Activated CD4-positive, alpha-beta memory T cell treated with anti-CD3 and anti-CD28 coated beads, Interleukin-2, amount 10 ng/mL, durations not matched to agents 7 days and 5 days (primary cell): ENCODE measurements at places on chromosomes 16 and 17. TPM values are rescaled to one million over a fixed set of nuclear protein-coding genes. Genes with fewer than 3 reads are reported as not detected.

DHRS7C gene
- total RNA-seq: not detected

CD300C gene
- total RNA-seq: 4.1 TPM

DNA sequence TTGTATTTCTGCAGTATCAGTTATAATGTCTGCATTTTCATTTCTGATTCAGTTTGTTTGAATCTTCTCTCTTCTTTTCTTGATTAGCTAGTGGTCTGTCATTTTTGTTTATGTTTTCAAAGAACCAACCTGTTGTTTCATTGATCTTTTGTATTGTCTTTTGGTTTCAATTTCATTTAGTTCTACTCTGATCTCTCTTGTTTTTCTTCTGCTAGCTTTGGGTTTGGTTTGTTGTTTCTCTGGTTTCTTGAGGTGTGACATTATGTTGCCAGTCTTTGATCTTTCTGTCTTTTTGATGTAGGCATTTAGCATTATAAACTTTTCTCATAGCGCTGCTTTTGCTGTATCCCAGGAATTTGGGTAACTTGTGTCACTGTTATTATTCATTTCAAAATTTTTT is 107.2 kb downstream of the PHKB start:
- no peak for DNase-seq

DNA sequence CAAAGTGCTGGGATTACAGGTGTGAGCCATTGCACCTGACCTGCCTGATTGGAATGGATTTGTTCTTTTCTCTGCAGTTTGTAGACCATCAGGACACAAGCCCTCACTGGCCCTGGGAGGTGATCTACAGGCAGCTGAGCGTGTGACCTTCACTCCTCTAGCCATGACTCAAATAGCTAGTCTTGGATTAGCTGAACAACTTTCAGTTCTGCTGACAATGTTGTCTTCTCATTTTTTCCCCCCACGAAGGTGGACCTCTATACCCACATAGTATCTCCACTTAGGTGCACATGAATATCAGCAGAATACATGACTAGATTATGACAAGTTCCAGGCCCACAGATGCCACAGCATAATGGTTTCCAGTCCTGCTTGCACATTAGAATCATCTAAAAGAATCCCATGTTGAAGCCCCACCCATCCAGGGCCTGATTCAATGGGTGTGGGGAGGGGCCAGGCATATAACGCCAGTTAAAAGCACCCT is 36.8 kb downstream of the HS3ST3B1 start:
- DNase-seq: peak; percentile 20

ITGA2B gene
- total RNA-seq: 0.58 TPM

- peak; percentile 57 for DNase-seq
Measured at GRCh38 chr16:16861546-16861945, 482.6 kb downstream of the NPIPA7 start.

GRCh38 chr17:67487506-67487905 is 110.4 kb downstream of the PITPNC1 start:
- no peak for DNase-seq

GRCh38 chr17:19647697-19648474 is 665 bp upstream of the ALDH3A2 start:
- DNase-seq: peak; percentile 43

GRCh38 chr16:61952841-61953240 is 83.4 kb downstream of the CDH8 start:
- DNase-seq: no peak

SDK2 gene
- total RNA-seq: 2.5 TPM

DNA sequence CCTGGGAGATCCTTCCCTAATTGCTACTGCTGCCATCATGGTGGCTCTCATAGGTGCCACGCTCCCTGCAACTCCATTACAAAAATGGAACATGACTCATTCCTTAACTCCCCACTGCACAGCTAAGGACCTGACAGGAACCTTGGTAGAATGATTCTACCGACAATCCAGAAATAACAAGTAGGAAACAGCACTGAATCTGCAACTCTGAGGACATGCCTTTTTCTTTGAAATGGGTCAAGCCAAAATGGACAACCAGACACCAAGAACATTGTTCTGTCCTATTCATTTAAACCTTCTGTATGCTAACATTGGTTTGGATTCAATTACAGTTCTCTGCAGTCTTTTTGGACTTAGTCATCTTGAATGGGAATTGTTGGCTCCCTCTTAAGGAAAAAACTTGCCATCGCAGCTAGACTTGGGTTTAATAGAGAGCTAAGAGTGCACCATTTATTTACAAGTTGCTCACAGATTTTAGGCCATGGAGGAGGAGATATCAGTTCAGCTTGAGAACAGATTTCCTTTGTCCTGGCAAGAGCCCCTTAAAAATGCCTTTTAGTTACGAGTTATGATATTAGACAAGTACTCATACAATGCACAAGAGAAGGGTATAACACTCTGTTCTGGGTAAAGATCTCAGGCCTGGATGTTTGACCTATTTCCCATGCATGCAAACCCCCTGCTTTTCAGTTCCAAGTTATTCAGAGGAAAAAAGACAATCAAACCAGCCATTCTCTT is 20.9 kb upstream of the NSRP1 start:
- no peak for DNase-seq
